Tongue (tissue), 3 donors: ENCODE measurements at places on chromosomes 12 and 14. TPM values are rescaled to one million over a fixed set of nuclear protein-coding genes. Genes with fewer than 3 reads are reported as not detected.

LMO3 gene
- 7.2 TPM for total RNA-seq

RAB5B gene
- 77.1 TPM for total RNA-seq

KRT83 gene
- total RNA-seq = not detected

PAPLN gene
- total RNA-seq = 7.3 TPM

CLEC4D gene
- 0.31 TPM for total RNA-seq
